Activated CD4-positive, alpha-beta T cell treated with anti-CD3 and anti-CD28 coated beads for 4 hours (primary cell): ENCODE measurements at places on chromosomes 5 and 9.

DNA sequence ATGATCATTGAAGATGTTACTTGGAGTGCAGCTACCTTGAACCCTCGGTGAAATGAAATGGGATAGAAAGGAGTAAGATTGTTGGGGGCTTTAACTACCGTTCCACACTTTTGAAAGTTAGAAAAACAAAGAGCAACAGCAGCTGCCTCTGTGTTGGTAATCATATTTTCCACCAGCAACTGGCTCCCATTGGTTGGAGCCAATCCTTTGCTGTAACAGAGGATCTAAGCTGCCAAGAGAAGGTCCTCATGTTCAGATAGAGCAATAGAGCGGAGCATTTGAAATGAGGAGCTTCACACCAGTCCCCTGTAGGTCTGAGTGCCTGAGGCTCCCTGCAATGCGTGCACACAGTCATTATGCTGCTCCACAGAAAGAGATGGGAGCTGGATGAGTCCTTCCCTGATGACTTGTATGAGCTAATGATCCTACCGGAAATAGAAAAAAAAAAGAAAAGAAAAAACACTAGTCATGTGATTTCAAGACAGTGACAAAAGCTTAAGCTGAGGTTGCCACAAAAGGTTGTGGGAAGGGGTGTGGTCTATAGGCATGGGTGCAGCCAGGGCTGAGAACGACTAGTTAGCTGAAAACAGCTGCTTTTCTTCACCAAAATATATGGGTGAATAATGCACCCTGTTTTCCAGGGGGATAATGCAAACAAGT lies 300.7 kb downstream of the MLLT3 start:
- peak; percentile 47 for DNase-seq

- DNase-seq: no peak
Measured at GRCh38 chr5:56673171-56673570, 142.2 kb upstream of the MAP3K1 start.

DNA sequence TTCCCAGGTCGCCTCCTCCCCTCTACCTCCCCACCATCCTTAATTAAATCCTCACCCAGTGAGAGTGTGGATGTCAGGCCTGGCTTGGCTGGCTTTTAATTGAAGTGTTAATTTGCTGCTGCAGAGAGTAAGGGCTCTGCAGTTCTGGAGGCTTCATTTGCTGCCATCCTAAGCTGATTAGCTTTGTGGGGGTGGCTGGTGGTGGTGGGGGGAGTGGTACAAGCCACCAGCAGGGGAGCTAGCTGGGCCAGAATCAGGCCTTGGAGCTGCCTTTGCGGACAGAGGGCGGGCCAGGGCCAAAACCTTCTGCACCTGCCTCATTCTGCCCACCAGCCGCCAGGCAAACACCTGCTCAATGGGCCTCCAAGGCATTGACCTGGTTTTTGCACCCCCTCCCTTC lies 26.8 kb upstream of the TIFAB start:
- no peak for DNase-seq

- DNase-seq: no peak
Measured at GRCh38 chr5:82255844-82256243, 22.3 kb downstream of the RPS23 start.

- no peak for DNase-seq
Measured at GRCh38 chr9:69578026-69578425, 94.1 kb downstream of the APBA1 start.

- no peak for DNase-seq
Measured at GRCh38 chr9:136597141-136597885, 51.5 kb upstream of the NOTCH1 start.

DNA sequence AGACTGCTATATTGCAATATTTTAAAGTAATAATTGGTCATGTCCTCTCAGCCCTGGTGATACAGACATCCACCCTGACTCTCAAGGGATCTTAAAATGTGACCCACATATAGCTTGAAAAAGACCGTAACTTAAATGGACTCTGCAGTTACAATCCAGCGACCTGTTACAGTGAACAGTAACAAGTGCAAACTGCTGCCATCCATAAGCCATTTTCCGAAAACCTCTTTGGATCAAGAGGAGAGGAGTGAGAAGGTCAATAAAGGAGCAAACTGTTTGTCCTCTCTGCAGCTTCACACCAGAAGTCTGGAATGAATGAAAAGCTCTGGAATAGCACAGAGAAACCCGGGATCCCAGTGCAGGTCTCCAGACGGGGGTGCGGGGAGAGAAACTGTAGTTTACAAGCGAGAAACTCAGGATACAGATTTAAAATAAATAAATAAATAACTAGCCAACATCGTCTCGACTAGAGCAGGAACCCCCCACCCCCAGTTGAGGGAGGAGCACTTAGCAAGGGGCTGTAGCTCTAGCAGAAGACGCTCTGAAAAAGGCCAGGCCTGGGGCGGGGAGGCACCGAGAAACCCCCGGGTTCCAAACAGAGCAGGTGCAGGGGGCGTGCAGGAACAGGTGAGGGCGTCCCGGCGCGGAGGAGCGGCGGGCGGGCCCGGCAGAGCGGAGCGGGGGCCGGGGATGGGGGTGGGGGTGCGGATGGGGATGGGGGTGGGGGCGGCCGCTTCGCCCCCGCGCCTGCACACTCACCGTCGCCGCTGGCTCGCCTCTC lies 572 bp downstream of the ZDHHC21 start:
- DNase-seq: peak; percentile 60

GRCh38 chr5:57054671-57055070 lies 102.7 kb upstream of the MIER3 start:
- DNase-seq: no peak
